GM20000 (cell line): ENCODE measurements at places on chromosomes 2 and 18.

DNA sequence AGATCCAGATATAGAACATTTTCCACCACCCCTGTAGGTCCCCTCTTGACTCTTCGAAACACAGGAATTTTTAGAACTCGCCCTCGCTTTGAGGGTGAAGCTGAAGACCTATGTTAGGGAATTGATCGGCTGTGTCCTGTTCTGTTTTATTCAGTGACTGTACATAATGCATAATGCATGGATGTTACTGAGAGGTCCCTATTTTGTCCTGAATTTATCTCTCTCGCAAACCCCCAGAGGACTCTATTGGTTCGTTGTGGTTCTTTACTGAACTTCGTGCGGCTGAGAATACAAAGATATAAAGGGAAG is 431 bp upstream of the EIF5B start:
- no peak for DNase-seq

GRCh38 chr18:79819064-79819967 is 21.6 kb downstream of the KCNG2 start:
- DNase-seq = no peak

- DNase-seq = no peak
These were observed 474.5 kb upstream of the SYT4 start for GRCh38 chr18:43751835-43752234.

- no peak for DNase-seq
These were observed 35.8 kb downstream of the SH3RF3 start for GRCh38 chr2:109164739-109165221.

GRCh38 chr2:119647440-119648169 is 31.4 kb upstream of the TMEM177 start:
- no peak for DNase-seq

DNA sequence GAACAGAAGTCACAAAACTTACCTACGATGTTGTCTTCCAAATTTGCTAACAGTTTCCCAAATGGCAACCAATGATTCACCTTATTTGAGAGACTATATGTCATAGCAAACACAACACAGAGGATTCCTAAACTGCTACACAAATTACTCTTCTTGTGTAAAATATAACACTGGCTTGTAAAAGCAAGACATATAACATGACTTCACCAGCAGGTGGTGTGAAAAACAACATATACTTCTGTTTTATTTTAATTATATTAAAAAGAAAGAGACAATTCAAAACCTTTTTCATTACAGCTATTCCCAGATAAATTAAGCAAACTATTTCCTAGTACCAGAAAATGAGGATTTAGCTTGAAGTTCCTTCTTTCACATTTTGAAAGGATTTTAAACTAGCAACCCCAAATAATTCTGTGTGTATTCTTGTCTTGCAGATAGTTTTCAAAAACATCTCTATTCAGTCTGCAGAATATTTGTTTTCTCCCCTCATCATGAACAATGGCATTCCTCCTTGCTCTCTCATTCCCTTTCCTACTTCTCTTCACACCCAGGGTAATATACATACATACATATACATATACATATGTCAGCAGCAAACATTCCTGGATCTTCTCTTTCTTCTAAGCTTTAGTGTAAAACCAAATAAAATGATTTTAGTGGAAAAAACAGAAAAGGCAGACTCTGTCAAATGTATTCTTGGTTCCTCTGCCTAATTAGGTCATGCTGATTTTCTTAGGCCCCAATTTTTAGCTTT is 62.1 kb downstream of the SCN3A start:
- no peak for DNase-seq

DNA sequence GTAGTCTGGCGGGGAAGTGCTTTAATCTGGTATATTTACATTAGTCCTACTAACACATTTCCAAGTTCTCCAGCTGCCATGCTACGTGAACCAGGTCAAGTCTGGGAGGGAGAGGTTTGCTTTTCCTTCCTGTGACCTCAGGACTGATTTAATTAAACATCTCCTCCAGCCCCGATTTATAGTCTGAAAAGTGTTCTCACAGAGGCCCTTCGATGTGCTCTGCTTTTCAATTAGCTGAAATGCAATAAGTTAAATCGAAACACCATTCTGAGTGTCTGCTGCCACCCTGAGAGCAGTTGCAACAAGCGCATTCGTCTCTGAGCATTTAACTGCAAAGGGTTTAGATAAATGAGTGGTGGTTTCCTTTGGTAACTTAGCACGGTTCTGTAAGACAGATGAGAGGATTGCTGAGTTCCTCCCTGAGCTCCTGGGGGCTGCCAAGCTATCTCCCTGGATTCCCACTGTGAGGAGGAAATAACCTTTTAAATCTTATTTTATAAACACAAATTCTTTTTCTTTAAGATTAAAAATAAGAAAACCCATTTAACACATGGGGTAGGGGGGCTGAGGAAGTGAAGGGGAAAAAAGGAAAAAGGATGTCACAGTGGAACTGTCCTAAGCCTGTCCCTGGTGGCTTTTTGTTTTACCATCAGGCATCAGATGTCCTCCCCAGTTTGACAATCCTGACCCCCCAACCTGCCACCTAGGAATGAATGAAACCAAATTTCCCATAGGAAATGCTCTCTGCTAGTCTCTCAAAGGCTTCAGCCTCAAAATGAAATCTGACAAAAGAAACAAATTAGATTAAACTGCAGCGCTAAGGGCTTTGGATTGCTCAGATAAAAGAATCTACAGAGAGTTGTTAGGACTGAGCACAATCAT is 56.5 kb upstream of the CREB1 start:
- DNase-seq = peak; percentile 27

DNA sequence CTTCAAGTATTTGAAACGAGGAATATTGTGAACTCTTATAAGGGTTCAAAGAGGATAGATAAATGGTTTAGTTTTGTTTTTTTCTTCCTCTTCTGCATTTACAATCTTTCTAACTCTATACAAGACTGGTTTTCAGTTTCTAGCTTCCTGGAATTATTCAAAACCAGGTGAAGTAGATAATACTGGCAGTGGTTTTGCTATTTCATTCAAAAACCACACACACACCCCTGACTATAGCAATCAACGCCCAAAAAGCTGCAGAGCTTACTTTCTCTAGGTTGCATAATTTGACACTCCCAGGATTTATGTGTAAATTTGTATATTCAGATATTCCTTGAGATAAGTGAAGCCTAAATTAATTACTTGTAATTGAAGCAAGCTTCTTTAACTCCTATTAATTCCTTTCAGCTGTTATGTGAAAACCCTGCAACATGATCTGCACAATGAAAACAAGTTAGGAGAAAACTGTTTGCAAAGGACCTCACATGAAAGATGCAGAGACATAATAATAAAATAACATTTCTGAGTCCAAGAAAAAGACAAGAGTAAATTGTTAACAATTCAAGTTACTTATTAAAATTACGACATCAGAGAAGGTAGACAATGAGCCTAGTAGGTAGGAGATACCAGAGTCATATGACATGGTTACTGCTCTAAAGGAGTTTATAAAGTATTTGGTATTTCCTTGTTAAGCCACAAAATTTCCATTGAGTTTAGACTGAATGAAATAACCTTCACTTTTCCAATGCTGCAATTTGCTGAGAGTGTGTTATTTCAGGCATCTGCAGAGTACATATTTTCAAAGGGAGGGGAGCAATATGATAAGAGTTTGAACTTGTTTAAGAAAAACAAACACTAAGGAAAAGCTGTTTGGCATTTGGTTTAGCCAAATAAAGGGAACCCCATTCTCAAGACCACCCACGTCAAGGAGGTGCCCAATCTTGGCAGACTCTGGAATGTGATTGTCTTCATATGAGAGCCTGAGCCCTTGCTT is 1.6 kb upstream of the NFE2L2 start:
- peak; percentile 27 for DNase-seq

DNA sequence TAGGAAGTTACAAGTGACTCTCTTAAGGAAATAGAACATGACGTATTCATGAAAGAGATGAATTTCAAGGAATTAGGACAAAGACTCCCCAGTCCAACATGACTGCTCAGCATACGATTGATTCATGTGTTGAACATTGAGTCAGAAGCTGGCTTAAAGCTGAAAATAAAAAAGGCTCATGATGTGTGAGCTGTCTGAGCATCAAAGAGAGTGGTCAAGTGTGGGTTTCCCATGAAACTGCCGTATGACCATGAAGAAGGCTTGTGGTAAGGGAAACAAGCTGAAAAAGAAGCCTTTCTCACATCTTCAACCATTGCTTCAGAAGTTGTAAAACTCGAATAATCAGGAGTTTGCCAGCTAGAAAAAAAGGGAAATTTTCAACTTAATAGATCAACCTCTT is 201.9 kb upstream of the APCDD1 start:
- no peak for DNase-seq

GRCh38 chr2:220775856-220776488 is 796.1 kb downstream of the EPHA4 start:
- DNase-seq = no peak

- DNase-seq = no peak
These were observed 27.4 kb upstream of the FZD7 start for GRCh38 chr2:202006301-202006700.

DNA sequence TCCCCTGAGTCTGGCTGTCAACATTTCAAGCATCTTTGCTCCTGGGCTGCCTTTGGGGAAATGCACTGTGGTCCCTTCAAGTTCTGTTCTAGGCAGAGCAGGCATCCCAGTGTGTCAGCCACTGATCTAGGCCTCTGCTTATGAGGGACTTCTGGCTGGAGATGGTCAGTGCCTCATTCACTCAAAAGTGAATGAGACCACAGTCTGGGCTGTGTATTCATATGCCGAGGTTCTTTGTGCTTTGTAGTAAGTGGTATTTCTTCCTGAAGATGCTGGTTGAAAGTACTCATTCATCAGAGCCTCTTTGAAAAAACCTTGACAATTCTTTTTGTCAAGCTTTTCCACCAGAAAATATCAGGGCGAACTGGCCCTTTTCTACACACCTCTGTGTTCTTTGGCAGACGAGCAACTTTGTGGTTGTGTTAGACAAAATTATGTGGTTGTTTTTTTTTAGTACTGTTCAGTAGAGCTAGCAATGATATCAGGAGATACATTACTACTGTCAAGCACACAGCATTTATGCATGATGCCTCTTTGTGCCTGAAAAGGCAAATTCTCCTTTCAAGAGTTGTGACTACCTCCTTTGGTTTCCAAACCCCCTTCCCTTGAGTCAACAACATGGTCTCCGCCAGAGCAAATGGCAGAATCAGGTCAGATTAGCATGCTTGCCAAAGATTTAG is 510.9 kb upstream of the NRP2 start:
- DNase-seq = no peak

DNA sequence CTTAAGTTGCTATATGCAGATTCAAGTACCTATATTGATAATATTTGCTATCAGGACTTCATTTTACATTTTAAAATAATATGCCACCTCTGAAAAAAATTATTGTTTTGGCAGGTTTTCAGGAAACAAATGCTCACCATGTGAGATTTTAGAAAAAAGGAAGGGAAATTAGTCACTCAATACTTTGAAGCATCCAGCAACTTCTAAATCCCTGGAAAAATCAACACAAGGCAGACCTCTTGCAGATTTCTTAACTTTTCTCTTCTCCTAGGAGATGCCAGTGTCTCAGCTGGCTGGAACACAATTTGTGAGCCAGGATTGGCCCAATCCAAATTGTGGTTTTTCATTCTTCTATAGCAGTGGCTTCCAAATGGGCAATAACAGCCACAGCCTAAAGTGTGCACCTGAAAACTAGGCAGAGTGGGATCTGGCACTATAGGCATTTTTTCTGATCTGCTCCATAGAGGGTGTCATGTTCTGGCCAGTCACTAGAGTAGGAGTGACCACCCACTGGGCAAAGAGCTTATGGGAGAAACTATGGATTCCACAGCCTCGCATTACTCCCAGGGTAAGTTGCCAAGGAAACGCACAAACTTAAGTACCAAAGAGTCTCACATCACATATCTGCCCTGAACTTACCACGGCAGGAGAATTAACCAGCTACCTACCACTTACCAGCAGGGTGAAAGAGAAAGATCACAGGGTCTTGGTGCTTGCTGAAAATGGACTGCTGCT is 28.1 kb upstream of the THOC1 start:
- DNase-seq = no peak

GRCh38 chr2:69080071-69080470 is 67.1 kb downstream of the ANTXR1 start:
- DNase-seq = no peak

GRCh38 chr18:37613253-37613565 is 47.6 kb upstream of the CELF4 start:
- no peak for DNase-seq

GRCh38 chr18:78643004-78643403 is 336.6 kb upstream of the SALL3 start:
- DNase-seq = no peak

DNA sequence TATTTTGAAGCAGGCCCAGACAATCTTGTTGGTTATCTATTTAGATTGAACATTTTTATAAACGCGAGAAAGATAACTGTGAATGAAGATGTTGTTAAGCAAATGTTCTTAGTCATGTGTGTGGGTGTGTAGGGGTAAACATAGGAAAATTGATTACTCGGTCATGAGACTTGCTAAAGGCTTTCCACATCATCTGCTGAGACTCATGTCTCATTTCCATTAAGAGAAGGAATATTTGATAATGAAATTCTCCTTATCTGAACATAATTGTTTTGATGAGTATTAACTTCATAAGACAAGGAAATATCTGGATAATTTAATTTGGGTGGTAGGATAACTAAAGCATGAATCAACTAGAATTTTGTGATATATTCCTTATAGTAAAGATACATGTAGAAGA is 19.7 kb downstream of the CCDC102B start:
- no peak for DNase-seq

DNA sequence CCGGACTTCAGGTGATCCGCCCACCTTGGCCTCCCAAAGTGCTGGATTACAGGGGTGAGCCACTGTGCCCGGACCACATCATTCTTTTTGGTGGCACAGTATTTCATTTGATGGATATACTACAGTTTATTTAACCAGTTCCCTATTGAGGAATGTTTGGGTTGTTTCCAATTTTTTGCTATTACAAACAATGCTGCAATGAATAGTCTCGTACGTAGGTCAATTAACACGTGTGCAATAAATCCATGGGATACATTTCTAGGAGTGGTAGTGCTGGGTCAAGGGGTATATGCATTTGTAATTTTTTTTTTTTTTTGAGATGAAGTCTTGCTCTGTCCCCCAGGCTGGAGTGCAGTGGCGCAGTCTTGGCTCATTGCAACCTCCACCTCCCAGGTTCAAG is 28.4 kb upstream of the XPO1 start:
- DNase-seq = no peak

DNA sequence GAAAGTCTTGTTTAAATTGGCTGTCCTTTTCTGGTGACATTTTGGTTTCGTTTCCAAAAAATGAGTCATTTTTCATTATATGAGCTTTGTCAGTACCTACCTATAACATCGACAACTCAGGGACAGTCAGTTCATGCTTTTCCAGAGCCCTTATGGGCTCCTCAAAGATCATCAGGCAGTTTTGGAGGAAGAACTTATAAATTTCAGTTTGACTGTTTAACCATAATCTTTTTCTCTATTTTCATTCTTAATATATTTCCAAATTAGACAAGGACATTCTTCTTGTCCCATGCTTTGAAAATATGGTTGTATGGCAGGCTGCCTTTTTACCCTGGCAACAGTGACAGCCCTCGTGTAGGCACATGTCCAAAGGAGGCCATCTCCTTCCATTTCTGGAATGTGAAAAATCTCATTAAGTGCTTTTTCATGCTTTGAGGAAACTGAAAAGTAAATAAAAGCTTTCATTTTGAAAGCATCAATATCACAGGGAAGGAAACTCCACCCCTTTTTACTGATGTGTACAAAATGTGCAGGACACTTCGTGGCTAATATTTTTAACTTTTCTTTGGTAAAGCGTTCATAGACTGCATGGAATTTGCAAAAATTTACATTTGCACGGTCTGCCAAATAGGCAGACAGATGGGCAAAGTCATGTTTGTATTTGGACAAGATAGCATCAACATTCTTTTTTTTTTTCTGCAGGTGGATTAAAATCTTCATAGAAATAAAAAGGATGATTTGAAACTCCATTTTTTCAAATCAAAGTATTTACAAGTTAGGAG is 7.2 kb upstream of the PROC start:
- DNase-seq = peak; percentile 80

GRCh38 chr2:194494401-194494800 is 1162.6 kb upstream of the SLC39A10 start:
- DNase-seq = no peak
